ENCODE measurements at places on chromosomes 12 and 14. TPM values are rescaled to one million over a fixed set of nuclear protein-coding genes. Genes with fewer than 3 reads are reported as not detected.

The TOMM20L gene
- not detected for polyA plus RNA-seq

The FRS2 gene
- polyA plus RNA-seq: 29.2 TPM

The CLEC2A gene
- not detected for polyA plus RNA-seq

The KLRD1 gene
- polyA plus RNA-seq: 0.27 TPM

The BIN2 gene
- polyA plus RNA-seq: not detected

The CBLN3 gene
- polyA plus RNA-seq: 0.19 TPM

DNA sequence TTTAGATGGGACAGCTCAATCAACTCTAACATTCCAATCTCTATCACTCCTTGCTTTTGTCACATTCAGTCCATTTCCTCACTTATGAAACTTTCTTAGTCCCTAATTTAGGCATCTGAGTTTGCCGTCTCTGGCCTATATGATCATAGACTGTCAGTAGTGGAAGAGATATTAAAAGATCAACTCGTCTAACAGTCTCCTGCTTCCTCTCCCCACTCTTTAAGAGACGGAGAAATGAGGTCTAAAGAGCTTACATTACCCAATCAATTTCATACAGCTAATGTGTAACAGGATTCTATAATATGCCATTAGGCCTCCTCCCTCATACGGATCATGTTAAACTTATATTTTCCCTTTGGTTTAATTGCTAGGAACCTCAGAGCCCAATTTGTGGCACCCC is 6.5 kb upstream of the ATP23 start:
- no peak for DNase-seq

DNA sequence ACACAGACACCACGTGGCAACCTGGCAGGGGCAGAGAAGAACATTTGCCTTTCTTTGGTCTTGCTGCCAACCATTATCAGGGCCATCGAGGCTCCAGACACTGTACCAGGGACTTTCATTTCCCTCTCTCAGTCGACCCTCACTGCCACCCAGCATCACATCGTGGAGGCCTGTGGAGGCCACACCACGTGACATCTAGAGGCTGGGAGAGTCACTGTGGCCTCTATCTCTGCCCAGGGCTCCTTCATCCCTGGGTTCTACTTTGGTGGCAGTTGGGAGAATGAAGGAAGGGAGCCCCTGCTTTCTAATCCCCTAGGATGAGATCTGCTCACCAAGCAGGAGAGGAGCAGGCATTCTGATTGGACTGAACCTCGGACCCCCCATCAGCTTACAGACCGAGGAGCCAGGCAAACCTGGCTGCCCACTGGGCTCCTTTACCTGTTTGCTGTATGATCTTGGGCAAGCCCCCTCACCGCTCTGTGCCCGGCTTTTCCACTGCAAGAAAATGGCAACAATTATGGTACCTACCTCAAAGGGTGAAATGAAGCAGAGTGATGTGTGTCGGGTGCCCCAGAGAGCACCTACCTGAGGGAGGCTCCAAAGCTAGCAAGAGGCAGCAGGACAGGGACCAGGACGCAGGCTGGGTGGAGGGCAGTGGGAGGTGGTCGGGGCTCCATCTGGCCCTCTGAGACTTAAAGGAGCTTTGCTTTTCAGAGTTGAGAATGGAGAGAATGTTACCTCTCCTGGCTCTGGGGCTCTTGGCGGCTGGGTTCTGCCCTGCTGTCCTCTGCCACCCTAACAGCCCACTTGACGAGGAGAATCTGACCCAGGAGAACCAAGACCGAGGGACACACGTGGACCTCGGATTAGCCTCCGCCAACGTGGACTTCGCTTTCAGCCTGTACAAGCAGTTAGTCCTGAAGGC is 1.8 kb downstream of the SERPINA3 start:
- DNase-seq: no peak

- no peak for DNase-seq
Measured at GRCh38 chr14:104642540-104642868, 37.9 kb upstream of the TMEM179 start.

DNA sequence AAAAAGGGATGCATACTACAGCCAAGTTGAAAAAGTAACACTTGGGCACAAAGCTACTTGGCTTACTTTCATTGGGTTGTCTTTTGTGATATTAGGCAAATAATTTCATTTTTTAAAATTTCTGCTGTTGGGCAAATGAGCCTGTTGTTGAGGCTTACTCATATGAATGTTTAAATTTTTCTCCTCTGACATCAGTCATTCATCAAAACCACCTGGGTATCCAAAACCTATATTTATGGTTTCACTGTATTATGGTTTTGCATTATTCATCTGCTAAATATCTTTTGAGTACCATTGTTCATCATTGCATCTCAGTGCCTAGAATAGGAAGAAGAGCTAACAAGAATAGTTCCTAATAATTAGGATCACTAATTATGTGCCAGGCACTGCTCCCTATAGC is 28.1 kb downstream of the DYRK2 start:
- DNase-seq: no peak

DNA sequence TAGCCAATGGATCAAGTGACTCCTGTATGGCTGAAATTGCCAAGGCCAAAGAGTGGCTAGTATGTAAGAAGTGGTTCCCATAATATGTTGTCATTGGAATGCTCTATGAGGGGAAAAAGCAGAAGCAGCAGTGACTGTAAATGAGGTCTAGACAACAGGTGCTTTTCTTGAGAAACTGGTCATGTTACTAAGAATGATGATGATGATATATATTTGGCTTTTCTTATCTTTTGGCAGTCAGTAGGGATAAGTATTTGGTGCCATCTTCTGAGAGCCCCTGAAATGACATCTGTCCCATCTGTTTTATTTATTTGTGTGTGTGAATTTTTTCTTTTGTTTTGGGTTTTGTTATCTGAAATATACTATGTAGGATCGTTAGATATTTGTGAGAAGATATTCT is 141.7 kb downstream of the SYT1 start:
- no peak for DNase-seq

- DNase-seq: no peak
Measured at GRCh38 chr12:121227294-121227693, 17.4 kb downstream of the P2RX4 start.

DNA sequence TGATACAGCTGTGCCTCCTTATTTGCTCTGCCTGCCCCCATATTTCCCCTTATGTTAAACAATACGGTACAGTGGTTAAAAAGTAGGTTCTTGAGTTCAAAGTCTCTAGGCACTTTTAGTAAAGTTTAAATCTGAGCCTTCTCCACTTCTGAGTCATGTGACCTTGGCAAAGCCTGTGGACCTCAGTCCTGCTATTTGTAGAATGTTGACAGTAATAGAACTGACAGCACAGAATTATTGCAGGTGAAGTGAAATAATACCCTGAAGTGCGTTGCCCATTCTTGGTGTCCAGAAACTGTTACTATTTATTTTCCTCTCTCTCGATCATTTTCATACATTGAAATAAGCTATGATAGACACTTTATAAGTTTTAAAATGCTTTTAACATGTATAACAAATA is 499.7 kb downstream of the EGLN3 start:
- no peak for DNase-seq

- DNase-seq: no peak
Measured at GRCh38 chr14:29462772-29463171, 464.9 kb downstream of the PRKD1 start.

DNA sequence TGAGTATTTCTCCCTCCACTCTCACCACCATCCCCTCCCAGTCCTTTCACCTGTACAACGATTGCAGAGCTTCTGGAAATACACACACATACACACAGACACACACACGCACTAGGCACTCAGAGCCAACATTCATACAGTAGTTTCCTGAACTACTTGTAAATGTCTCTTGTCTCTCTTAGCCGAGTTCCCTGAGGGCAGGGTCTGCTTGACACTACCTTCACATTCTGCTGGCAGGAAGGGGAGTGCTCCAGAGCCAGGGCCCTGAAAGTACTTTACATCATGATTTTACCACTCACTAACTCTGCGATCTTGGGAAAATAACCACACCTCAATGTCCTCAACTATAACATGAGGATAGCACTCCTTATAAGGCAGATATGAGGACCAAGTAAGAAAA is 82.7 kb downstream of the GAS2L3 start:
- DNase-seq: no peak

DNA sequence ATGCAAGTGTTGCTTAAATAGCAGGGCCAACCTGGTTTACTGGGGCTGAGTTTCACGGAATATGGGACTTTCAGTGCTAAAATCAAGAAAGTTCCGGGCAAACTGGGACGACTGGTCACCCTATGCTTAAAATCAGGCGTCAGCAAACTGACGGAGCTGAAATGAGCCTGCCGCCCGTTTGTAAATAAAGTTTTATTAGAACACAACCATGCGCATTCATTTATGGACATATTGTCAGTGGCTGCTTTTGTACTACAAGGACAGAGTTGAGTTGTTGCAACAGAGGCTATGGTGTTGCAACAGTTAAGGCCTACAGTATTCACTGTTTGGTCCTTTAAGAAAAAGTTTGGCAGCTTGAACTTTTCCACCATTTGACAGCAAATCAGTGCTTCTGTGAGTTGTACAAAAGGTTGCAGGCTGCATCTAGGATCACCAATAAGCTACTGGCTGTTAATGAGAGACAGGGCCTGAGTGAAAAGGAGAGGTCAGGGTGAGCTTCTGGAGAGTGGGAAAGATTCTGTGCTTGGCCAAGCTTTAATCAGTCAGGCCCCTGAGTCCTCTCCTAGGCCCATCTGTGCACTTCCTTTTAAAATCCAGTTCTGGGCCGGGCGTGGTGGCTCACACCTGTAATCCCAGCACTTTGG is 13.3 kb downstream of the SELPLG start:
- no peak for DNase-seq

DNA sequence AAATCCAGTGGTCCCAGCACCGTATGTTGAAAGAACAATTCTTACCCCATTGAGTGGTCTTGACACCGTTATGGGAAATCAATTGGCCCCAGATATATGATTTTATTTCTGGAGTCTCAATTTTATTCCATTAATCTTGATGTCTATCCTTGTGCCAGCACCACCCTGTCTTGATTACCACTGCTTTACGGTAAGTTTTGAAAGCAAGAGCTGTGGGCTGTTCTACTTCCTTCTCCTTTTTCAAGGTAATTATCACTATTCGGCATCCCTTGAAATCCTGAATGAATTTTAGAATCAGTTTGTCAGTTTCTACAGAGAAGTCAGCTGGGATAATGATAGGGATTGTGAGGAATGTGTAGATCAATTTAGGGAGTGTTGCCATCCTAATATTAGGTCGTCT is 160.8 kb upstream of the SFSWAP start:
- DNase-seq: no peak

DNA sequence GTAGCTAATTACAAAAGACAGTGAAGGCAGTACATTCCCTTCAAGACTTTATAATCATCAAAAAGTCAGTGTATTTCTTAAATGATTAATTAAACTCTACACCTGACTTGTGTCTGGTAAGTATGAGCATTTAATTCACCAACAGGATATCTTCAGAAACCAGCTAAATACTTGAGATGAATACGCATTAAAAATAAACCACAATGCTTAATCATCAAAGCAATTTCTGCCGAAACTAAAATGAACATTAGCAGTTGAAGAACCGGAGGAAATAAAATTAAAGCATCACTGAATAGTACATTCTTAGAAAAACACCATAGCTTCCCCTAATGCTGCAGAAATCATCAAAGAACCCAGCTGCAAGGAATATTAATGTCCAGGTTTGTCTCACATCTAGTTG is 32.7 kb downstream of the SLC25A21 start:
- DNase-seq: no peak

DNA sequence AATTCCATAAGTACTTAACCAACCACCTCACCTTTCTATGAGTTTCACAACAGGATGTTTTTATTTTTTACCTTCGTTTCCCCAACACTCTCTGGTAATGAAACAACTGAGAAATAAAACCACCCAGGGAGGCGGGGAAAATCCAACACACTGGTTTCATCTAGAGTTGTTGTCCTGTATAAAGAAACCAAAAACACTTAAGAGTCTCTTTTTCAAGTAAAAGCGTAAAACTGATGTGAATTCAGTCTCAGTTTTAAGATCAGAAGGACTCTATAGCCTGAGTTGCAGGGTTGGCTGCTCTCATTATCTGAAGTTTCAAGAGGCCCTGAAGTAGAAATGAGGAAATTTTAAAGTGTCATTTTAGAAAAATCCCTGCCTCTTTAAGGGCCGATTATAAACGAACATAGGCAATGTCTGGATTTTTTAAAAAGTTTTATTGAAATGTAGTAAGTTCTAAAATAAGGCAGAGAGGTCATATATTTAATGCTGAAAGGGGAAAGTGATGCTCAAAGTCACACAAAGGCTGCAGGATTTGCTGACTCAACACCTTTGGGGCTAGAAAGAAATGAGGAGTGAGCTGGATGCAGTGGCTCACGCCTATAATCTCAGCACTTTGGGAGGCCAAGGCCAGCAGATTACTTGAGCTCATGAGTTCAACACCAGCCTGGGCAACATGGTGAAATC is 27.2 kb downstream of the HIGD1C start:
- no peak for DNase-seq

GRCh38 chr12:40692765-40693206 is 547 bp downstream of the CNTN1 start:
- DNase-seq: peak; percentile 65

DNA sequence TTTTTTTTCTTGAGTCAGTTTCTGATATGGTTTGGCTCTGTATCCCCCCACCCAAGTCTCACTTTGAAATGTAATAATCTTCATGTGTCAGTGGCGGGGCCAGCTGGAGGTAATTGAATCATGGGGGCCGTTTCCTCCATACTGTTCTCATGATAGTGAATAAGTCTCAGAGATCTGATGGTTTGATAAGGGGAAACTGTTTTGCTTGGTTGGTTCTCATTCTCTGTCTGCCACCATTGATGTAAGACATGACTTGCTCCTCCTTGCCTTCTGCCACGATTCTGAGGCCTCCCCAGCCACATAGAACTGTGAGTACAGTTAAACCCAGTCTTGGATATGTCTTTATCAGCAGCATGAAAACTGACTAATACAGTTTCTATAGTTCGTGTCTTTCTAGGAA is 42.9 kb downstream of the WNK1 start:
- DNase-seq: no peak

DNA sequence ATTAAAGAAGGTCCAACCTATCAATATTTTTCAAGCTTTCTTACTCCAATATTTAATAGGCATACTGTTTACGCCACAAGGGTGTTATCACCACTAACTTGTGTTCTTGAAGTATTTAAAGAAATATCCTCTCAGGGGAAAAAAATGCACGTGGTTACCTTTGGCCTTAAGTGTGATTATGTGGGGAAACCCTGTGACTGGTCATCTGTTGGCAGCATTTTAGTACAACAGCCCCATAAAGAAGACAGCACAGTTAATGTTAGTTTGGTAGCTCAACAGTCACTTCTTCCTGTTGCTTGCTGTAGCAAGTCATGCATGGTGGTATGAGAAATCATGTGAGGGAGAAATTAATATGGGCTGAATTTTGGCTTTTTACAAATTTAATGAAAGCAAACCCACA is 1021.5 kb upstream of the TMEM132C start:
- DNase-seq: no peak

GRCh38 chr12:116710370-116711150 is 27.3 kb downstream of the SPRING1 start:
- DNase-seq: no peak

DNA sequence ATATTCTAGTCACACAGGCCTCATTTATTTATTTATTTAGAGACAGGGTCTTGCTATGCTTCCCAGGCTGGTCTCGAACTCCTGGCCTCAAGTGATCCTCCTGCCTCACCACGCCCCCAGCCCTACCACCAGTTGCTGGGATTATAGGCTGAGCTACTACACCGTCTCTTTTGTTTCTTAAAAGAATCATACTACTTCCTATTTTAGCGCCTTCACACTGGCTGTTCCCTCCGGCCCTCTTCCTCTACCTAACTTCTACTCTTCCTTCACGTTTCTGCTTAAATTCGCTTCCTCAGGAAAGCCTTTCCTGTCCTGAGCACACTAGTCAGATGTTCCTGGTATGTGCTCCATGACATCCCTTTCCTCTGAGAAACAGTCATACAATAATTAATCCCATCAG is 6.4 kb upstream of the MRPL42 start:
- no peak for DNase-seq

- DNase-seq: no peak
Measured at GRCh38 chr14:53409289-53409688, 256.2 kb upstream of the DDHD1 start.
